Glutamatergic neuron (in vitro differentiated cells): ENCODE measurements at places on chromosomes 3 and 15.
A peak's percentile ranks its signal among the peaks of the same experiment; 100 is the strongest.

GRCh38 chr15:92324101-92324963 lies 69.3 kb upstream of the ST8SIA2 start:
- no peaks in the 10 kb centered on the region for H3K36me3 ChIP-seq
- no peak overlapping the region for H3K27ac ChIP-seq
- H3K4me1 ChIP-seq: peaks cover 13% of the 10 kb centered on the region
- no peak for DNase-seq
- no peak overlapping the region for H3K4me3 ChIP-seq

DNA sequence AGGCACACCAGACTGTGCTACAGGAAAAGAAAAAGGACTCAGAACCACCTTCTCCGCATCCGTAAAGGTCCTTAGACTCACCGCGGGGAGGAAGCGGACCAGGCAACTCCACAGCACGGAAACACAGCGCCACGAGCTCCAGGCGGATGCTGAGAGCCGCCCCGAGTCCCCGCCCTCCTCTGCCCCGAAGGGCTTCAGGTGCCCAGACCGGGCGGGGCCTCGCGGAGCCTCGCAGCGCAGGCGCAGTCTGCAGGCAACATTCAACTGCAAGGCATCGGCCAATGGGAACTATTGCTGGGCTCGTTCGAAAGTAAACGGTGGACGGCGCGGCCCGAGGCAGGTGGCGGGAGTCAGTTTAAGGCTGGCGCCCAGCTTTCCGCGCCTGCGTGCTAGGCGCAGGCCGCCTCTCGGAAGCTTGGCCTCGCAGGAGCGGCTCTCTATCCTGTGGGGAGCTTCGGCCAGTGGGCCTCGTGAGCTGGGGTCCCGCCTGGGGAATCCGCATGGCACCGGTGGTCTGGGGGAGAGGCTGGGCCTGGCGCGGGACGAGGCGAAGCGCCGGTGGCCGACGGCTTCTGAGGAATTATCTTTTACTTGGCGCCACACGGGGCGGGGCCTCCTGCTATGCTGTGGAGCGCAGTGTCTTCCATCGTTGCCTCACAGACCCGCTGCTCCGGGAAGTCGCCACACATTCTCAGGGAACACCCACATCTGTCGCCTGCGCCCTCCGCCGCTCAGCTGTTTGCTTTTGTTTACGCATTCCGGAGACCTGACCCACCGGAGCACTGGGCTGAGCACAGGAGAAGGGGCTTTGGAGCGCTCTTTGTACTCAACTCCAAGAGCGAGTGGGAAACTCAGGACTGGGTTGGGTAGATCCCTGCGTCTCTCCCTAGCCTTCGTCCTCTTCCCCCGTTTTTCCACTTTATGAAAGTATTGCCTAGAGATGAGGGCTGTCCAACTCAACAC lies at the start of gene TRIM59:
TSS of gene TRIM59 (minus strand) at position 151 of the 963 bp plus-strand sequence. CDS start 10,603 bp downstream, outside the sequence.
- DNase-seq: peak; percentile 98
- peak within 1 kb of the TSS; percentile 91 for H3K27ac ChIP-seq

DNA sequence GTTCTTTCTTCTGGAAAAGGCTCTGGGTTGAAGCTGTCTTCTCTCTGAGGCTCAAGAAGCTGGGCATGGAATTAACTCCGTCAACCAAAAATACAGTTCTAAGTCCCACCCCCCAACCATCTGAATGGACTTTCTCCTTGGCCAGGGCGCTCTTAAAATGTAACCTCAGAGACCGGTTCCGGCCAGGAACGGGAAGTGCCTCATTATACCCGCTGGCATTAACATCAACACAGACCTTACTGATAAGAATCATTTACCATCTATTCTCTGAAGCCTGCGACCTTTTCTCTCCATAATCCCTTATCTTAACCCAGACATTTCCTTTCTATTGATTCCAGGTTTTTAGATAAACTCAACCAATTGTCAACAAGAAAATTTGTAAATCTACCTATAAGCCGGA lies 64.7 kb downstream of the ATP1B3 start:
- no peak for DNase-seq
- H3K36me3 ChIP-seq: no peaks in the 10 kb centered on the region
- peaks cover 3% of the 10 kb centered on the region for H3K27me3 ChIP-seq
- no peak overlapping the region for H3K4me3 ChIP-seq

DNA sequence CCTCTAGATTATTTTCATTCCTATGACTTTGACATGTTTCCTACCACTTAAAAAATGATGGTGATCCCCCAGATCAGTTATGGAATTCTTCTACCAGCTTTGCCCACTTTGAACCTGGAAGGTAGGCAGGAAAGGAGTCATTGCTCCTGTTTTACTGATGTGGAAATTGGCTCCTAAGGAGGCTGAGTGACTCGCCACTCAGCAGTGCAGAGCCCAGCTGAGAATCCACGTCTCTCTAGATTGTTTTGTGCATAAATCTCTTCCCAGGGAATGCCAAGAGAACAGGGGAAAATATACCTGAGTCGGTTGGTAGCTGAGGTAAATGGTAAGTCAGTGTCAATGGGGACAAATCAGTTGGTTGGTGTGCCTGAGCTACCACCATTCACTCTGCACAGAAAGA lies 4.7 kb downstream of the LTF start:
- no peaks in the 10 kb centered on the region for H3K4me1 ChIP-seq
- H3K27me3 ChIP-seq: peaks cover 2% of the 10 kb centered on the region
- no peak for DNase-seq
- H3K36me3 ChIP-seq: peaks cover 18% of the 10 kb centered on the region
- no peak overlapping the region for H3K4me3 ChIP-seq

- peaks cover 2% of the 10 kb centered on the region for H3K4me1 ChIP-seq
- DNase-seq: no peak
- no peaks in the 10 kb centered on the region for H3K36me3 ChIP-seq
- peaks cover 6% of the 10 kb centered on the region for H3K27me3 ChIP-seq
These were observed 69.6 kb upstream of the RASGRF1 start for GRCh38 chr15:79160211-79160610.

DNA sequence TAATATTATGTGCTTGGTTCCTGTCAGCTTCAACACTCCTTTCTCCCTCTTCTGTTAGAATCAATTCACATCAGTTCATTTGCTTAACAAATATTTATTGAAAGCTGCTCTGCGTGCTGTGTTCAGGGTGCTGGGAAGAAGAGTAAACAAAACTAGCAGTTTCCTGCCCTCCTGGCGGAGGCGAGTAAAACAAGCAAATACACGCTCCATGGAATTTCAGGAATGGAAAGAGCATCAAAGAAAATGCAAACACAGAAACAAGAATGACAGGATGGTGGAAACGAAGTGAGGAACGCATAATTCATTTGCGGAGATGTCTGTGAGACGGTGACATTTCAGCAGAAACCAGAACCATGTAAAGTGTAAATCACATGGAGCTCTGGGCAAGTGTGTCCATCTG lies 49.4 kb upstream of the SPTSSB start:
- H3K4me3 ChIP-seq: peak overlapping the region; percentile 50
- peaks cover 5% of the 10 kb centered on the region for H3K4me1 ChIP-seq
- no peak overlapping the region for H3K27ac ChIP-seq
- H3K36me3 ChIP-seq: no peaks in the 10 kb centered on the region
- no peaks in the 10 kb centered on the region for H3K27me3 ChIP-seq

DNA sequence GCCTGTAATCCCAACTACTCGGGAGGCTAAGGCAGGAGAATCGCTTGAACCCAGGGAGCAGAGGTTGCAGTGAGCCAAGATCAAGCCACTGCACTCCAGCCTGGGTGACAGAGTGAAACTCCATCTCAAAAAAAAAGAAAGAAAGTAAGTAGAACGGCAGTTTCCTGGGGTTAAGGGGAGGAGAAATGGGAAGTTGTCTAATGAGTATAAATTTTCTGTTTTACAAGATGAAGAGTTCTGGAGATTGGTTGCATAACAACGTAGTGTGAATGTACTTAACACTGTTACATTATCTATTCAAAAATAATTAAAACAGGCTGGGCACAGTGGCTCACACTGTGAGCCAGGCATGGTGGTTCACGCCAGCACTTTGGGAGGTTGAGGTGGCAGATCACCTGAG lies 45.4 kb downstream of the GRK7 start:
- H3K36me3 ChIP-seq: no peaks in the 10 kb centered on the region
- peaks cover 3% of the 10 kb centered on the region for H3K4me1 ChIP-seq
- no peak overlapping the region for H3K27ac ChIP-seq
- no peak overlapping the region for H3K4me3 ChIP-seq
- H3K27me3 ChIP-seq: peaks cover 1% of the 10 kb centered on the region

DNA sequence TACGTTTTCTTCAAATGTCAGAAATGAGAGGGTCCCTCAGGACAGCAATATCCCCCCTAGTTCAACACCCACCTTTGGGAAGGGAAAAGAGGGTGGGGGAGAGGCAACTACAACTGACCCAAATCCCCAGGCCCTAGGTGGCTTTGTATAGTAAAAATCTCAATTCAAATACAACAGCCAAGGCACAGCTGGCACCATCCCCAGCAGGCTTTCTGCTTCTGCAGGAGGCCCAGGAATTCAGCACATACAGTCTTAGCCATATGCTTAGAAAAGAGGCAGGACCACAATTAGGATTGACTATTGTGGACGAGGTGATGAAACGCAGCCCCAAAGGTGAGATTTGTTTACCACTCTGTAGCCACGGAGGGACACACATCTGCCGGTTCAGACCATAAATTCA lies 15.8 kb downstream of the NR2E3 start:
- DNase-seq: no peak
- no peaks in the 10 kb centered on the region for H3K27me3 ChIP-seq
- peaks cover 20% of the 10 kb centered on the region for H3K4me1 ChIP-seq
- no peak overlapping the region for H3K4me3 ChIP-seq
- peak overlapping the region; percentile 35 for H3K27ac ChIP-seq
